ENCODE measurements at places on chromosomes 5 and 9. TPM values are rescaled to one million over a fixed set of nuclear protein-coding genes. Genes with fewer than 3 reads are reported as not detected.

Gene PCDH12
- polyA plus RNA-seq, result 6.2 TPM

Gene BNC2
- 8.9 TPM for polyA plus RNA-seq

Gene PTGR1
- 88.5 TPM for polyA plus RNA-seq

DNA sequence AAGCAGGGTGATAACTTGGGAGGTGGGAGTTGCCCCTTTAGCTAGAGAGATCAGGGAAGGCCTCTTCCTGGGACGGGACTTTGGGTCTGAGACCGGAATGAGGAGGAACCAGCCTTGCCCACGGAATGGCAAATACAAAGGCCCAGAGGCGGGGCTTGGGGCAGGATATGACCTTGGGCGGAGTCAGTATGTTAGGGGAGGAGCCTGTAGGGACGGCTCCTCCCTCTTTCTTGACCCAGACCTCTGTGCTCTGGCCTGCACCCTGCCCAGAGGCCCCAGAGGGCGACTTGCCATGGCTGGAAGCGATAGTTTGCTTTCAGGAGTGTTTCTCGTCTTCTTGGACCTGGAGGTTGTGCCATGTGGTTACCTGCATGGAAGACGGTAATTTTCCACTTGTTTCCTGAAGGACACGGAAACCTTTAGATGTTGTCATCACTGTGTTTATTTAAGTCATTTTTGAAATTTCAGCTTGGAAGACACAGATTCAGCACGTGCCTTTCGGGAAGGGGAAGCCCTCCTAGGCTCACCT is 85.6 kb downstream of the DAB2IP start:
- peak; percentile 84 for DNase-seq
- peak overlapping the region; percentile 87 for H3K27ac ChIP-seq
- peaks cover 45% of the 10 kb centered on the region for H3K4me1 ChIP-seq
- H3K27me3 ChIP-seq, result no peaks in the 10 kb centered on the region
- H3K4me3 ChIP-seq, result peak overlapping the region; percentile 45
- H3K36me3 ChIP-seq, result no peaks in the 10 kb centered on the region

GRCh38 chr5:42840842-42841567 is 29.3 kb upstream of the SELENOP start:
- H3K27ac ChIP-seq, result no peak overlapping the region
- no peak overlapping the region for H3K4me3 ChIP-seq
- no peaks in the 10 kb centered on the region for H3K27me3 ChIP-seq
- peaks cover 18% of the 10 kb centered on the region for H3K4me1 ChIP-seq

DNA sequence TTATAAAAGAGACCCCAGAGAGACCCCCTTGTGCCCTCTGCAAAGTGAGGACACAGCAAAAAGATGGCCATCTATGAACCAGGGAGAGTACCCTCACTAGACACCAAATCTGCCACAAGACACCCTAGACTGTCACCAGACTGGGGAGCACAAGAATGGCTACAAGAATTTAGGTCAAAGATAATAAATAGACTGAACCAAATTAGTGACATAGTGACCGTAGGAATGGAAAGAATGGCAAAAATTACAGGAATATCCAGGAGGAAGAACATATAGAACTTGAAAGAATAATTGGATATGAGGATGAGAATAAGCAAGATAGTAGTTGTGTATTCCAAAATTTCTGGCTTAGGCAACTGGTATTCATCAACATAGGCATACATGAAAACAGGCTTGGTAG is 235.0 kb downstream of the NNT start:
- H3K27me3 ChIP-seq, result no peaks in the 10 kb centered on the region
- H3K4me1 ChIP-seq, result no peaks in the 10 kb centered on the region
- H3K36me3 ChIP-seq, result no peaks in the 10 kb centered on the region
- no peak overlapping the region for H3K27ac ChIP-seq
- no peak for DNase-seq
- H3K4me3 ChIP-seq, result no peak overlapping the region

Gene SMIM23
- polyA plus RNA-seq, result not detected

Gene ANKHD1
- 131 TPM for polyA plus RNA-seq

Gene SPARC
- 935 TPM for polyA plus RNA-seq

Gene IRX4
- polyA plus RNA-seq, result not detected

Gene FOXD4L5
- 0.09 TPM for polyA plus RNA-seq

GRCh38 chr5:3393122-3393919 is 202.3 kb upstream of the IRX1 start:
- H3K4me1 ChIP-seq, result no peaks in the 10 kb centered on the region
- H3K27ac ChIP-seq, result no peak overlapping the region
- peak; percentile 2 for DNase-seq
- no peak overlapping the region for H3K4me3 ChIP-seq

Gene OR2K2
- not detected for polyA plus RNA-seq

GRCh38 chr9:100030548-100030947 is 68.3 kb downstream of the ERP44 start:
- no peak for DNase-seq
- H3K4me1 ChIP-seq, result no peaks in the 10 kb centered on the region
- H3K36me3 ChIP-seq, result peaks cover 13% of the 10 kb centered on the region
- H3K27me3 ChIP-seq, result no peaks in the 10 kb centered on the region

DNA sequence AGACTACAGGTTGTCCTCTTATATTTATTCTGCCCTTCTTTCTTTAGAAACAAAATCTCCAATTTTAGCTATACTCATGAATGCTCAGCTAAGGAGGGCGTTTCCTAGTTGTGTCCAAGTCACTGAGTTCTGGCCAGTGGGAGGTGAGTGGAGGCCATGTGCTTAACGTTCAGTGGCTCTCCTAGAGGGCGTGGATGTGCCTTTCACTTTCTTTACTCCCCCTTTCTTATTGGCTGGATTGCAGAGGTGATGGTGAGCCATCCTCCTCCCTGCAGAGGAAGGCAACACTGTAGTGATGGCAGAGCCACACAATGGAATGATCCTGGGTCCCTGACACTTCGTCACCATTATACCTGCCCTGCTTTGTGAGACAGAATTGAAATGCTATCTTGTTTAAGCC is 54.6 kb downstream of the ALG2 start:
- no peak for DNase-seq
- H3K27me3 ChIP-seq, result no peaks in the 10 kb centered on the region
- H3K4me3 ChIP-seq, result no peak overlapping the region

- no peak overlapping the region for H3K4me3 ChIP-seq
- no peaks in the 10 kb centered on the region for H3K36me3 ChIP-seq
- no peaks in the 10 kb centered on the region for H3K27me3 ChIP-seq
- H3K27ac ChIP-seq, result no peak overlapping the region
Measured at GRCh38 chr5:151964471-151964870, 39.8 kb upstream of the GLRA1 start.
